Stimulated activated CD8-positive, alpha-beta memory T cell treated with anti-CD3 and anti-CD28 coated beads, Interleukin-7, amount 100 ng/mL, for 24 hours (primary cell): ENCODE measurements at places on chromosomes 7 and 10.
A peak's percentile ranks its signal among the peaks of the same experiment; 100 is the strongest.

DNA sequence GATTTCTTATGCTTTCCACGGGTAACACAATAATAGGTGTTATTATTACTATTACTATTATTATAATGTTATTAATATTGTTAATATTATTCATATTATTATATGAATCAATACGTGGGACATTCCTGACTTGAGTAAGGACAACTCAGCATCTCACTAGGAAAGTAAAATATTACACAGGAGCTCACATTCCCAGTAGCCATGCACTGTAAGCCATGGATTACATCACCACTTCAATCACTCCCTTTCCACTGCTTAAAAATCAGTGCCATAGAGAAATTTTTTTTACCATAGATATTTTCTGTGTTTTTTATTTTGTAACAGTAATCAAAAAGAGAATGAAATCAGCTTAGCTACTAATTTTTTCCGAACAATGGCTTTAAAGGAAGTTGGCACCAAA is 68.5 kb upstream of the DGKI start:
- no peak for DNase-seq

DNA sequence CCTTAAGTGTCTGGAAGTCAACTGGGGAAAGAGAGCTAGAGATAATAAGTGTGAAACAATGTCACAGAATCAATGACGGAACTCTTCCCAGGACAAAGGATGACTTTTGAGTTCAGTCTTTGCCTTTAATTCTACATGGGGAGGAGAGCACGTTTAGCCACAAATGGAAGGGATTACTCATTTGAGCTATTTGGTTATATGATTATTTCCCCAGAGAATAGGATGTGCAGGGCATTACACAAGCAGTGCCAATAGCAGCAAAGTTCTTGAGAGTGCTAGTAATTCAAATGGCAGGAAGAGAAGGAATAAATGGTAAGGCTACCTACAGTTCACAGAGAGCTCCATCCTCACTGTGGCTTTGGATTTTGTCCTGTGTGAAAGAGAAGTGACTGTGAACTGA is 6.0 kb downstream of the EGFR start:
- DNase-seq, result no peak

DNA sequence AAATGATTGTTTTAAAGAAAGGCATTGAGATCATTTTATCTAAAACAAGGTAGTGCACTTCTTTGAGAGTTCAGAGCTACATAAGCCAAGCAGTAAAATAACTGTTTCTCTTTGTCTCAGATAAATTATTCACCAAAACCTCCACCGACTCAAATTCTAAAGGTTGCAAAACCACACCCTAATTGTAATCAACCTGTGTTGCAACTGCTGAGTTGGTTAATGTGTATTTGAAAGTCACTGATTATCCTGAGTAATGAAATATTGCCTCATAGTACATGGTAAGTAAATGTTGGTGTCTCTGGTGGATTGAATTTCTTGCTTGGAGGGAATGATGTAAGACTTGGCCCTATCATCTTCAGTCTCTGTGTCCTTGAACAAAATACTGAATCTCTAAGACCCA is 35.9 kb upstream of the CYP2C9 start:
- no peak for DNase-seq

- peak; percentile 40 for DNase-seq
These were observed 425 bp downstream of the CASD1 start for GRCh38 chr7:94509887-94510581.

DNA sequence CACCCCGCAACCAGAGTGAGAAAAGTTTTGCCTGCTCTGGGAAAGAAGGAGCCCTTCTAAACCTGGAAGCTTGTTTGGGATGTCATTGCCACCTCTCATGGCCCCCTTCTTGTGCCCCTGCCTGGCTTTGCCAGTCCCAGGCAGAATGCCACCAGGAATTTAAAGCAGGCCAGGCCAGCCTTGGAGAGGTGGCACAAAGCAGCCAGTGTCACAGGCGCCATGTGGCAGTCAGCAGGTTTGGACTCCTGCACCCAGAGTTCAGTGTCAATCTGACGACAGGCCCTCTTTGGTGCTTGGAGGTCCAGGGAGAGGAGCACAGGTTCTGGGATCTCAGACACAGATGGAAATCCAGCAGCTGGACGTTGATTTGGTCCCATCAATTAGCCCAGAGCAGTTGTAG is 12.7 kb downstream of the HK1 start:
- no peak for DNase-seq

- no peak for DNase-seq
These were observed 20.2 kb downstream of the AKR1C4 start for GRCh38 chr10:5216801-5217200.

DNA sequence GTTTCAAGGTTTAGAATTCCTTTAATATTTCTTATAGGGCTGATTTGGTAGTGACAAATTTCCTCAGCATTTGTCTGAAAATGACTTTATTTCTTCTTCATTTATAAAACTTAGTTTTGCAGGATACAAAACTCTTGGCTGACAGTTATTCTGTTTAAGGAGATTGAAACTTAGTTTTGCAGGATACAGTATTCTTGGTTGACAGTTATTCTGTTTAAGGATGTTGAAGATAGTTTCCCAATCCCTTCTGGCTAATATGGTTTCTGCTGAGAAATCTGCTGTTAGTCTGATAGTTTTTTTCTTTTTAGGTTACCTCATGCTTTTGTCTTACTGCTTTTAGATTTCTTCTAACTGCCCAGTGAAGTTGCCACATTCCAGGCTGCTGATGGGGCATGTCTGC is 186.8 kb downstream of the ITGB1 start:
- DNase-seq, result no peak

GRCh38 chr7:66261941-66262340 is 56.8 kb downstream of the TPST1 start:
- no peak for DNase-seq

DNA sequence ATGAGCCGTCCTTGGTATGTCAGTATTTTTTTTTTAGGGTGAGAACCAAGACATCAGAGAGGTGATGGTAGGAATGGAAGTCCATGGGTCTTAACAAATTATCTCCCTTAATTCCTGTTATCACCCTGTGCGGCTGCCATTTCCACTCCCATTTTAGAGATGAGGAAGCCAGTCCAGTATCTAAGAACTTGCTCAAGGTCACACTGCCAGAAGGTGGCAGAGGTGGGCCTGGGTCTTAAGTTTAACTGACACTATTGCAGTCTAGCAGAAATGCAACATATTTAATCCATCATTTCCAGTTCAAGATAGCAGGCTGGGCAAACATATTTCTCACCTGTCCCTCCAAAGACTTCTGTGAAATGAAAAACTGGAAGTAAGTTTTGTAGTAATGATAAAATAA is 108.3 kb downstream of the GLI3 start:
- no peak for DNase-seq

- no peak for DNase-seq
These were observed 29.7 kb downstream of the IMMP2L start for GRCh38 chr7:111532625-111533024.

DNA sequence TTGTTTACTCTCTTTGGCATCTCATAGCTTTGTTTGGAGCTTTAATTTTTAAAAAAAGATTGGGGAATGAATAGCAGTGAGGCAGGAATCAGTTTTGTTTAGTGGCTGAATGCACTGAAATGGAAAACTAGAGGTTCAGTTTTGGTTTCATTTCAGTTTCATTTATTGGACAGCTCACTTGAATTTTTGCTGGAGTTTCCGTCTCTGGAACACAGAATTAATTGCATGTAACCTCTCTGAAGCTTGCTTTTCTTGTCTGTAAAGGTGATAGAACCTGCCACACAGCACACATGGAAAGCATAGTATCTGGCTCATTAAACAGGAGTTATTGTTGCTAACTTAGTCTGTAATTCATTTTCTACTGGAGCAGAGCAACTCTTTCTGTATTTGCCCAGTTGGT is 7.1 kb downstream of the GRM8 start:
- no peak for DNase-seq

DNA sequence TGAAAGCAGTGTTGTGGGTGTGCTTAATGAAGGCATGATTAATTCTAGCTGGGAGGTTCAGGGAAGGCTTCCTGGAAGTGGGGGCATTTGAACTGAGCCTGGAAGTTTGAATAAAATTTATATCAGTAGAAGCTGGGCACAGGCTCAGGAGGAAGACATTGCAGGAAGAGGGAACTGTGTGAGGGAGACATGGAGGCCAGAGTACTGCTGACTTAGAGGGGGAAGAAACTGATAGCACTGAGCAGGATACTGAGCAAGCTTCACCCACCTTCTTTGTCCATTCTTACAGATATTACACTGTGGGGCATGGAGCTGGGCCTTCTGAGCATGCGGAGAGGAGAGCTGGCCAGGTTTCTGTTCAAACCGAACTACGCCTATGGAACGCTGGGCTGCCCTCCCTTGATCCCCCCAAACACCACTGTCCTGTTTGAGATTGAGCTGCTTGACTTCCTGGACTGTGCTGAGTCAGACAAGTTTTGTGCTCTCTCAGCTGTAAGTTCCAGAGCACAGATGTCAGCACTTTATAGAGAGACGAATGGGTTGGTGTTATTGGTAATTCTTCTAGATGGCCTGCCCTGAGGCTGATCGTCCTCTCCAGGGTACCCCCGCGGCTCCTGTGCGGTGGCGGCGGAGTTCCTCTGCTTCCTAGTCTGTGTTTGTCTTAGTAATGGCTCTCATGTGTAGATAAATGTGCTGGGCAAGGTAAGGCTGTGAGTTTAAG is 2.1 kb downstream of the FKBP6 start:
- DNase-seq, result no peak
